Right ventricle myocardium inferior (tissue), 1 donor: ENCODE measurements at places on chromosomes 5 and 9. TPM values are rescaled to one million over a fixed set of nuclear protein-coding genes. Genes with fewer than 3 reads are reported as not detected.

DNA sequence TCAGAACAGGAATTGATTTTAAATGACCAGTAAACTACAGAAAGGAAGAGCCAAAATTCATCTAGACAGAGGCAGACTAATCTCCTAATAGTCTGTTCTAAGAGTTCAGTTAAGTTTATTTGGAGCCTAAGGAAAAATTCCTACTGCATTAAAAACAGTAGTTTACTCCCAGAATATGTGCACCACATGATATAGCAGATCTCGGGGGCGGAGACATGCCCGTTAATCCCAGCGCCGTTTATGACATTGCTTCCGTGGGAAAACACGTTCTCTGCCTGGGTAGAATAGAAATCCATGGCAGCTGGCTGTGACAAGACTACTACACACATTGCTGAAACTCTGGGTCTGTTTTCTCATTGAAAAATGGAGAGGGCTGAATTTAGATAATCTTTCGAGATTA is 11.4 kb downstream of the HABP4 start:
- no peak for DNase-seq

- DNase-seq = no peak
Measured at GRCh38 chr5:80607832-80608231, 37.8 kb upstream of the ANKRD34B start.

Gene ZCCHC10
- total RNA-seq = 18.4 TPM

Gene GABRA1
- not detected for total RNA-seq

GRCh38 chr5:32565145-32565544 is 20.2 kb upstream of the SUB1 start:
- no peak for DNase-seq

Gene CAMK4
- 0.11 TPM for total RNA-seq

Gene EPB41L4B
- total RNA-seq = 8.1 TPM

- DNase-seq = no peak
Measured at GRCh38 chr9:80163889-80164288, 592.1 kb downstream of the TLE4 start.

Gene TLX3
- total RNA-seq = not detected

DNA sequence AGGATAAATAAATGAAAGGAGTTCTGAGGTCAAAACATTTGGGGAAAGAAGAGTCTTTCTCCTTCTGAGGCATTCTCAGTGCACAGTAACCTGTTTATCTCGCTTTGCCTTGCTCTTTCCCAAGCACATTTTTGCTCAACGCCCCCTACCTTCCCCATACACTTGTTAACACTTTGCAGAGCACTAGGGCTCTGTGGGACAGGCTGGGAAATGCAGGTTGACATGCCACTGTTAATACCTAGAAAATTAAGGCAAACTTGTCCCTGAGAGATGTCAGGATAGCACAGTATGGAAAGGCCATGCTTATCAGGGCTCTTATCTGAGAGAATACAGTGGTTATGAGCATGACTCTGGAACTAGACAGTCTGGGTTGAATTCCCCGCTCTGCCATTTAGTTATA is 152.0 kb downstream of the DOCK8 start:
- no peak for DNase-seq

- no peak for DNase-seq
Measured at GRCh38 chr5:55520117-55520839, 14.5 kb downstream of the PLPP1 start.

DNA sequence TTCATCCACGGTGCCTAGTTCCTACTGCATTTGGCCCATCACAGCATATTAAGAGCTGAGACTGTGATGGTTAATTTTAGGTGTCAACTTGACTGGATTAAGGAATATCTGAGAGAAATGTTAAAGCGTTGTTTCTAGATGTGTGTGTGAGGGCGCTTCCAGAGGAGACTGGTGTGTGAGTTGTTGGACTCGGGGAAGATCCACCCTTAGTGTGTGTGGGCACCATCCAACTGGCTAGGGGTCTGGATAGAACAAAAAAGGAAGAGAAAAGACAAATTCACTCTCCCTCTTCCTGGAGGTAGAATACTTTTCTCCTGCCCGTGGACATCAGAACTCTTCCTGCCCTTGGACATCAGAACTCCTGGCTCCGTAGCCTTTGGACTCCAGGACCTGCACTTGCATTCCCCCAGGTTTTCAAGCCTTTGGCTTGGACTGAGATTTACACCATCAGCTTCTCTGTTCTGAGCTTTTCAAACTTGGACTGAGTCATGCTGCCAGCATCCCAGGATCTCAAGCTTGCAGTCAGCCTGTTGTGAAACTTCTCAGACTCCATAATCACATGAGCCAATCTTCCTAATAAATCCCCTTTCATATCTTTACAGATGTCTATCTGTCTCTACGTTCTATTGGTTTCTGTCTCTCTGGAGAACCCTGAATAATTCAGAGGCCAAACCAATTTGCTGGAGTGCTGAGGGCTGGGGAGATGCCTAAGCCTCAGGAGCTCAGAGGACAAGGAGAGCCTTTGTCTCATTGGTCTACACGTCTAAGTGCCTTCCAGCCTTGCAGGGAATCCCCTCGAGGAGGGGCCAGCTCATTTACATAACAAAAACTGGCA is 164.5 kb downstream of the DCP2 start:
- DNase-seq = no peak

DNA sequence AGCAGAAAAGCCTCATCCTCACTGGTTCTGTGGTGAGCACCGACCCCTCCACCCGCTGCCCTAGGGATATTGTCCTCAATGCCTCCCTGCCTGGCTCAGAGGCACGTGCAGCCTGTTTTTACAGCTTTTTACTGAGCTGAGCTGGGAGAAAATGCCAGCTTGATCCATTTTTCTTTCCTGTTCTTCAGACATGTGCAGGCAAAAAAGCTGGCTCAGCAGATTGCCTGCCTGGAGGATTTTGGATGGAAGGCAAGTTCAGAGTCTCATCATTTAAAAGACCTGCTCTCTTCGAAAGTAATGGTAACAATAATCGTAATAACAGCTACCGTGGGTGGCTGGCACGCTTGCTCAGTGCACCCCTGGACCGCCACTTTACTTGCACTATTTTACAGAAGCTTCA is 135.0 kb upstream of the SMIM23 start:
- DNase-seq = no peak

Gene FCHSD1
- total RNA-seq = 4.5 TPM

- DNase-seq = peak; percentile 20
Measured at GRCh38 chr9:133973111-133973790, 18.9 kb downstream of the VAV2 start.

Gene RNF20
- 48.3 TPM for total RNA-seq

Gene DRD1
- not detected for total RNA-seq

Gene RORB
- total RNA-seq = 5.6 TPM

GRCh38 chr5:163094492-163095180 is 342.8 kb upstream of the CCNG1 start:
- DNase-seq = no peak

Gene S100Z
- not detected for total RNA-seq

DNA sequence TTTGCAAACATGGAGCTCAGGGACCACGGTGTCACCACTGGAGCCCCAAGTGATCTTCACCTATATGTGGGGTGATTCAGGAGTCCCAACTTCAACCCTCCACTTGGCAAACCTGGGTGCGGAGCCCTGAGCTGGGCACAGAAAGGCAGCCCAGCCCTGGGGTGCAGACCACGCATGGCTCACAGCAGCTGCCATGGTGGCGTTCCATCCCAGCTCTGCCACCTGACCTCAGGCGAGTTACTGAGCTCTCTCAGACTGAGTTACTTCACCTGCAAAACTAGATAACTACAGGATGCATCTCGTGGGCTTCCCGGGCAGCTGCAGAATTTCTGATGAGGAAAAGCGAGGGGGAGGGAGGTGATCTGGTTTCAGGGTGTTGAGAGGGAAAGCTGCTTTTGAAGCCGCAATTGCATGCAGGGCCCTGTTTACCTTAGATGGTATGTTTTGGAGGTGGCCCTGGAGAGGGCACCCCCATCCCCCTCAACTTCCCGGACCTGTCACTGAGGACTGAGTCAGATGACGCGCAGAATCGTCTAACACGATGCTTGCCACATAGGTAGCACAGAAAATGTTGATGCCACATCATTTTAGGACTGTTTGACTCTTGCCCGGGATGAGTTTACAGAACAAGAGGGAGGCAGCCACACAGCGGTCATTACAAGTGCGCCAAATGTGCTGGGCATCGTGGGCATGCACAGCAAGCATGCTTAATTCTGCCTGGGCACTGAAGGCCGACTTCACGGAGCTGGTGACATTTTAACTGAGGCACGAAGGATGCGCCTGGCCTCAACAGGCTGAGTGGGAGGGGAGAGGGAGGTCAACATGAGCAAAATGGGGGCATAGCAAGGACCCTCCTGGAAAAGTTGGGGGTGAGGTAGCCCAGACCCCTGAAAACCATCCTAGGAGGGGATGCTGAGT is 154.6 kb downstream of the COL23A1 start:
- DNase-seq = no peak

GRCh38 chr9:91678807-91679580 is 255.4 kb upstream of the NFIL3 start:
- no peak for DNase-seq

DNA sequence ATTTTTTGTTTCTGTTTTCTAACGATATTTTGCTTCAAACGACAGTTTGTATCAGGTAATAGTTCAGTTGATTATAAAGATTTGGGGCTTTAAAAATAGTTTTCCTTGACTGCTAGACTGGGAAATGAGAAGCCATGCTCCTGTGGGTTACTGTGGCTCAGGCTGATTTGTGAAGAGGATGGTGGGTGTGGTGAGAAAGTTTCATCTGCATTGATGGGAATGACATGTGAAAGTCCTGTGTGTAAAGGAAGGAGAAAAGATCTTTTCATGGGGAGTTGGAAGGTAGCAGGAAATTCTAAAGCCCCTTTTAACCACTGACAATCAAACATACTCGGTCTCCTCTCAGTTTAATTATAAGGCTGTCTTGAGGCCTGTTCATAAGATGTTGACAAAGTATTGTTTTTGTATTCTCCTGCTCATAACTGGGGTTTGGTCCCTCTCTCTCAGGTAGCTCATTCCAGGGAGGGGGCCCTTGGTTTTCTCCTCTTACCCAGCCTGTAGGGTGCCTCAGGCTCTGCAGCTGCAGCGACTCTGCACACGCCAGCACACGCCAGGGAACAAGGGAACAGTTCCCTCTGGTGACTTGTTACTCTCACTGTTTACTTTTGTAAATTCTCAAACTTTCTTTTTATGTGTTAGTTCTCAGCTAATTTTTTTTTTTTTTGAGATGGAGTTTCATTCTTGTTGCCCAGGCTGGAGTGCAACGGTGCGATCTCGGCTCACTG is 91.6 kb downstream of the CARTPT start:
- no peak for DNase-seq

Gene ANKRD33B
- total RNA-seq = 4.1 TPM

GRCh38 chr9:78207319-78207718 is 28.6 kb upstream of the CEP78 start:
- DNase-seq = no peak

DNA sequence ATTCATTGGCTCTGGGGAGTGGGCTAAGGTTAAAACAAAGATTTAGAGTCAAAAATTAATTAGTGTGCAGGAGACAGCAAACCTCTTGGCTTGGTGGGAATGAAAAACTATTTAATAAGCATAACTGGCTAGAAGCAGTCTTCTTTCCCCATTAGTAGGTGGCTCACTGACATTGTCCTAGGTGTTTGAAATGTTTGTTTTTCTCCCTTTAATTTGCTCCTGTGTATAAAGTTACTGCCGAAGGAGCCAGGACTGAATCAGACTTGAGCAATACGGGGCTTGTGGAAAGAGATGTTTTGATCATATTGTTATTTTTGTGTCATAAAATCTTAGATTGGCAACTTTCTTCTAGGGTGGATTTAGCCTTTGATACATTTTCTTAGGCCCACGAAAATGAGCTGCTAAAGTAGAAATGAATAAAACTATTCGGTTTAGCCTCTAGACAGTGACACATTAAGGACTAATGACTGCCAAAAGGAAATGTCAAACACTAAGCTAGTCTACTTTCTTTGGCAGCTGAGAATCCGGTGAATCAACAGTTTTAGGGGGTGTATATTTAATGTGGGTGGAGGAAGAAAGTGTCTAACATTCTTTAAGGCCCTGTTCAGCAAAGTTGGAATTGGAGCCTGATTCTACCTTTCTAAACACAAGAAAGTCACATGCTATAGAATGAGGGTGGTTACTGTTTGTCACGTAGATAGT is 30.2 kb downstream of the LRRTM2 start:
- DNase-seq = no peak

Gene ALG2
- total RNA-seq = 13.7 TPM

Gene POC5
- 3.0 TPM for total RNA-seq

DNA sequence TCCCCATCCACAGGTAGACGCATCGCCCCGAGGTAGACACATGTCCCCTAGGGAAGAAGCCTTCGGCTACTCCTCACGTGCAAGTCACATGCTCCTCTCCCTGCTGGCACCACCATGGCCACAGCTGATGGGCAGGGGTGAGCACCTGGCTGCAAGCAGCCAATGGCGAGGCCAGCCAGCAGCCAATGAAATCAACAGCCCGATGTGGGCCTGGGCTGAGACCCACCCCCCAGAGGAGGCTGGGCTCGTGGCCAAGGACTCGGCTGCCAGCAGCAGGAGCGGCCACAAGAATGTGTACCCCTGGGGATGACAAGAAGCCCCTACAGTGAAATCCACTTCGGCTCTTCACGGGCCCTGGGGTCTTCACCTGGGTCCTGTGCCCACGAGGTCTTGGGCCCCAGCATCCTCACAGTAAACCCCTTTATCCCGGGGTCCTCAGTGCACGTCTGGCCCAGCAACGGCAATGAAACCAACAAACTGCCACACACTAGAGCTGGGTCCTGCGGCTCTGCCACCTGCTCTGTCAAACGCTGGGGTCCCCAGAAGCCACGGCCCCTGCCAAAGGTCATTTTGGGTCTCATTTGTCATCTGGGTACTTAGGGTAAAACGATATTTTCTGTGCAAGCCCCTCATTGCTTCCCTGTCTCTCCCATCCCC is 22.1 kb upstream of the PTGES start:
- DNase-seq = no peak

DNA sequence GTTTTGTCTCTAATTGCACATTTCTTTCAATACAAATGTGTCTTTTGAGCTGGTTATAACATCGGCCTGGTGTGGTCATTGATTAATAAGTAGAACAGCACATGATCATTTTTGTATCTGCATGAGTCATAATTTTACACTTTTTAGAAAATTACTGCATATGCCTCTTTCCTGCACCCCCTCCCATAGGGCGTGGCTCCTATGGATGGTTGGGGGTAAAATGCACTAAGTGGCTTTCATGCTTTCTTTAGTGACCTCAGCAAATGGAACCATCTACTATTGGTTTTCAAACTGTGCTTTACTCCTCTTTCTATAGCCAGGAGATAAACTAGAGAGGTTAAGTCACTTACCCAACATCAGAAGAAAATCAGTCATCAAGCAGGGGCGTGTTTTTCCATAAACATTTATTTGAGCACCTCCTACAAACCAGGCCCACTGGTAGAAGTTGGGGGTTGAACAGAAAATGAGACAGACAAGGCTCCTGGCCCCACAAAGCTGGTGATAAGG is 3.8 kb downstream of the ANXA6 start:
- no peak for DNase-seq

GRCh38 chr5:139414581-139415130 is 10.8 kb upstream of the SPATA24 start:
- DNase-seq = no peak
